Glomerular endothelial cell (primary cell): ENCODE measurements at places on chromosomes 7 and 10. TPM values are rescaled to one million over a fixed set of nuclear protein-coding genes. Genes with fewer than 3 reads are reported as not detected.

The TMEM168 gene
- total RNA-seq: 15.6 and 22.0 TPM in 2 replicates

The PRPS1L1 gene
- not detected in 2 replicates for total RNA-seq

The EBLN1 gene
- total RNA-seq: not detected in 2 replicates

The PLA2G12B gene
- total RNA-seq: not detected in 2 replicates

The FBXO24 gene
- not detected in 2 replicates for total RNA-seq

The FOXP2 gene
- 0.68 and 3.5 TPM in 2 replicates for total RNA-seq

The LRRC61 gene
- 1.7 and 2.4 TPM in 2 replicates for total RNA-seq

The UTF1 gene
- not detected in 2 replicates for total RNA-seq

The MRM2 gene
- total RNA-seq: 13.1 and 20.9 TPM in 2 replicates

The ACTR3C gene
- 0.53 and 2.1 TPM in 2 replicates for total RNA-seq

The CPA2 gene
- not detected in 2 replicates for total RNA-seq

The NAT16 gene
- not detected in 2 replicates for total RNA-seq

The CSGALNACT2 gene
- 19.4 and 28.6 TPM in 2 replicates for total RNA-seq

The EPO gene
- total RNA-seq: not detected in 2 replicates

The XRCC2 gene
- total RNA-seq: 1.9 and 4.6 TPM in 2 replicates

The GIMAP7 gene
- total RNA-seq: 13.5 and 34.5 TPM in 2 replicates

The PAPOLB gene
- total RNA-seq: not detected in 2 replicates

The PNLIPRP1 gene
- total RNA-seq: not detected in 2 replicates

The DDIT4 gene
- 54.6 and 80.2 TPM in 2 replicates for total RNA-seq

The HOXA13 gene
- total RNA-seq: not detected in 2 replicates

The AKR1E2 gene
- 6.9 and 16.3 TPM in 2 replicates for total RNA-seq

The MBL2 gene
- not detected in 2 replicates for total RNA-seq

The ZNF365 gene
- total RNA-seq: 0.23 and 0.58 TPM in 2 replicates

The EN2 gene
- not detected in 2 replicates for total RNA-seq

The SPDYE6 gene
- total RNA-seq: not detected in 2 replicates

The OGDHL gene
- total RNA-seq: 0.58 TPM in 1 of 2 replicates, not detected in the other

The EVX1 gene
- total RNA-seq: not detected in 2 replicates

The GIMAP5 gene
- 27.1 and 28.6 TPM in 2 replicates for total RNA-seq

The RTKN2 gene
- 0.29 TPM in 2 replicates for total RNA-seq

The DKK1 gene
- 22.0 and 33.0 TPM in 2 replicates for total RNA-seq

The RELN gene
- total RNA-seq: 6.2 and 8.1 TPM in 2 replicates

The PIP gene
- not detected in 2 replicates for total RNA-seq

The RNF133 gene
- 0.70 TPM in 1 of 2 replicates, not detected in the other for total RNA-seq

The MAD1L1 gene
- total RNA-seq: 36.6 and 59.4 TPM in 2 replicates

The RAB19 gene
- total RNA-seq: not detected in 2 replicates

The ADCYAP1R1 gene
- not detected in 2 replicates for total RNA-seq

The BUB3 gene
- total RNA-seq: 100 and 132 TPM in 2 replicates

The MALRD1 gene
- total RNA-seq: not detected in 2 replicates

The ZFAND2A gene
- total RNA-seq: 18.1 and 23.5 TPM in 2 replicates

The CDH23 gene
- not detected in 2 replicates for total RNA-seq

The CALN1 gene
- total RNA-seq: not detected in 2 replicates

The OR9A2 gene
- 0.18 TPM in 1 of 2 replicates, not detected in the other for total RNA-seq

The SBDS gene
- 87.8 and 114 TPM in 2 replicates for total RNA-seq

The COL17A1 gene
- total RNA-seq: 0.06 and 1.0 TPM in 2 replicates

The SOSTDC1 gene
- not detected in 2 replicates for total RNA-seq

The VWA2 gene
- 0.05 TPM in 1 of 2 replicates, not detected in the other for total RNA-seq

The RPEL1 gene
- 0.10 TPM in 1 of 2 replicates, not detected in the other for total RNA-seq

The EXOC4 gene
- total RNA-seq: 55.7 and 66.2 TPM in 2 replicates

The MSS51 gene
- 1.3 and 2.4 TPM in 2 replicates for total RNA-seq

The AGAP5 gene
- 0.58 and 4.7 TPM in 2 replicates for total RNA-seq

The PLEKHS1 gene
- total RNA-seq: not detected in 2 replicates

The LRRC18 gene
- not detected in 2 replicates for total RNA-seq

The EFCAB10 gene
- total RNA-seq: not detected in 2 replicates

The ASZ1 gene
- total RNA-seq: not detected in 2 replicates

The HMX2 gene
- total RNA-seq: not detected in 2 replicates

The KIAA1549 gene
- total RNA-seq: 7.8 and 8.7 TPM in 2 replicates

The TMEM213 gene
- total RNA-seq: not detected in 2 replicates

The CTAGE4 gene
- total RNA-seq: 0.19 TPM in 1 of 2 replicates, not detected in the other
